ENCODE measurements at places on chromosomes 1 and 21.

DNA sequence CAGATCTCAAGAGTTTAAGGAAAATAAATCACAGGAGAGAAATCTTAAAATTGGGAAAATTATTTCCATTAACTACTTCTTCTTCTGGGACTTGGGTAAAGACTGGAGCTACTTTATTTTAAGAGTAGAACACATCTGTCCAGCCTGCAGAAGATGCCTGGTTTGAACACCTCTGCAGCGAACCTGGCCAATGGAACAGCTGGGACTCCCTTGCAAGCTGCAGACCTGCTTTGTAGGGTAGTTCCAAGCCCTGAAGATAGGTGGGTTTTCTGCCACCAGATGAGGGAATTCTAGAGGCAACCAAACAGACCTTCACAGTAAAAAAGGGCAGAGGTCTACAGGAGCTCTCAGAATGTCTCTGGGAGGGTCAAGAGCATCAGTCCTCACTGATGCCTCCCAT lies 86.5 kb upstream of the CACNA1E start:
- no peak for DNase-seq

GRCh38 chr21:39612233-39613040 lies at the start of gene B3GALT5:
TSS of gene B3GALT5 (plus strand) at chr21:39612940. CDS start at chr21:39660560, 47,620 bp downstream.
- DNase-seq: no peak

GRCh38 chr1:76162254-76162653 lies 87.7 kb downstream of the ST6GALNAC3 start:
- DNase-seq: no peak

DNA sequence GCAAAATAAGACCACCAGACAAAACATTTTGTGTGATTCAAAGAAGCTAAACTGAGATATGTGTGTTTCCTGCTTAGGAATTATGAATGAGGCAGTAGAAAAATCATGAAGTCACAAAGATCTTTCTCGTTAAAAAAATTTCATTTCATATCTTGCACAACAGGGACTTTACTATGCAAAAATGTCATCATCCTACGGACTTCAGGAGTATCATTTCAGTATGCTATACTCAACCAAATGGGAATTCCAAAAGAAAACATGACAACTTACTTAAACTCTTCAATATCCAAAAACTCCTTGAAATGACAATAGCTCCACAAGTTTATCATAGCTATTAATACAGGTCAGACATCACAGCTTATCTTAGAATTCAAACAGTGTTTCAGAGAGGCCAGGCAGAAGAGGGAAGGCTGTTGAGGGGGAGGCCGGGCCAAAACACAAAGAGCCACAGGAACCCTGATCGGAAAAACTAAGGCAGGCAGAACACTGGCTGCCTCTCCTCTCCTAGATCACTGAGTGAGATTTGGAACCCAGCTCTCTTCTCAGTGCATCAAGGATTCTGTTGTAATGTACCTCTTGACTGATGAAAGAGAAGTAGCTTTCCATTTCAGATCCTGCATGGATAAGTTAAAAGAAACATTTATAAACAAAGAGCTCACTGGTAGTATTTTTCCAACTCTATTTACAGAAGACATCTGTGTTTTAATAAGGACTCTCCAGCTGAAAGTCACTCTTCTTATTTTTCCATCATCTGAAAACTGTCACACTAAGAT lies 66.9 kb downstream of the TESK2 start:
- no peak for DNase-seq

DNA sequence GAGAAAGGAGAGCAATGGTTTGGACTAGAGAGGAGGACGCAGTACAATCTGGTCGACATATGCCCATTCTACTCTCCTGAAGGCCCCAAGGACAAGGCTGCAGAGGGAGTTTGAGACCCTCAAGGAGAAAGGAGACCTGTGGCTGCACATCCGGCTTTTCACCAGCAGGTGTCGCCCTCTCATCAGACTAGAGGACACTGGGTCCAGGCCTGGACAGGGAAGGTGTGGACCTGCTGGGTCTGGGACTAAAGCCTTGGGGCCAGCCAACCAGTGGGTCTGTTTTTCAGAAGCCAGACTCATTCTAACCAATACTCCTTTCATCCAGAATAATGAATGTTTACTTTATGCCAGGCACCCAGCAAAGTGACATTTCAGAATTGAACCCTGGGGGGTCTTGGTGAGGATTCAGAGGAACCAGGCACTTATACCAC lies 5.0 kb downstream of the SRARP start:
- no peak for DNase-seq

DNA sequence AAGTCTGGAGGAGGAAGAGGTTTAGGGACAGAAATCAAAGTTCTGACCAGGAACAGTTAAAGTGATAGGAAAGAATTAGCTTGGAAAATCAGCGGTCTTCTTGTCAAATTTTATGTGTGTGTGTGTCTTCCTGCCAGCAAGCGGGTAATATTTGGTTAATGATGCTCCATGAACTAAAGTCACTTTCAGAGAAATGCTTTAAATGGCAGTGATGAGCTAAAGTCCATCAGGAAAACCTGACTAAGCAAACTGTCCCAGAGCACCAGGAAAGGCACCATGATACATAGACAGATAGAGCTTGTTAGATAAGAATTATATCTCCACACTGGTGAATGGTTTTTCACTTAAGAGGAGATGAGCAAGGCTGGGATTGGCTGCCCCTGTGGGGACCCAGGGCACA lies 10.0 kb upstream of the CDC14A start:
- DNase-seq: no peak

DNA sequence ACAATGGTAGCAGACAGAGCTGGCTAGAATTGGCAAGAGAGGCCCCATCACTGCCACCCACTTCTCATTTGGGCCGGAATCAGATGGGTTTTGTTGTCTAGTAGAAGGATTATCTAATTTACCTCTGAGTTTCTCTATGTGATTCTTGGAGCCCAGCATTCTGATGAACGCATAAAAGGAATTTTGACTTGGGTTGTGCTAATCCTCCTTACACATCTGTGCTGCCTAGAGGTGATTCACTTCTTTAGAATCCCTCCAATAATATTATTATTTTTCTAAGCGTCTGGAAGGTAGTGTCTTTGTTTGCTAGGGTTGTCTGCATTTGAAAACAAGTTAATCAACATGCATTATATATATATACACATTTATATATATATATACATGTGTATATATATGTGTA lies 118.1 kb downstream of the RUNX1 start:
- no peak for DNase-seq

GRCh38 chr1:50471967-50472366 lies 48.7 kb upstream of the DMRTA2 start:
- DNase-seq: no peak
